ENCODE measurements at places on chromosomes 7 and 10.

DNA sequence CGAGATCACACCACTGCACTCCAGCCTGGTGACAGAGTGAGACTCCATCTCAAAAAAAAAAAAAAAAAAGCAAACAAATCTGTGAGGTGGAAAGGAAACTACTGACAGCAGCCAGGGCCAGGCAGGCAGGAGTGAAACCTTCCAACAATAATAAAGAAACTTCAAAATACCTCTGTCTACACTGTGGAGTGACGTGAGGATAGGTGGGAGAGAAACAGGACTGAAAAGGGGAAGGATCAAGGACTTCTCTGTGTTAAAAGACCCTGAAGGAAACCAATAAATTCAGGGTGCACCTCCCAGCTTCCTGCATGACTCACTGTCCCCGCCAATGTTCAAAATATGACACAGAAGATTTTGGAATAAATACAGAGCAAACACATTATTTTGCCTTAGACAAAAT is 82.9 kb downstream of the KIAA1549 start:
- DNase-seq, result no peak

DNA sequence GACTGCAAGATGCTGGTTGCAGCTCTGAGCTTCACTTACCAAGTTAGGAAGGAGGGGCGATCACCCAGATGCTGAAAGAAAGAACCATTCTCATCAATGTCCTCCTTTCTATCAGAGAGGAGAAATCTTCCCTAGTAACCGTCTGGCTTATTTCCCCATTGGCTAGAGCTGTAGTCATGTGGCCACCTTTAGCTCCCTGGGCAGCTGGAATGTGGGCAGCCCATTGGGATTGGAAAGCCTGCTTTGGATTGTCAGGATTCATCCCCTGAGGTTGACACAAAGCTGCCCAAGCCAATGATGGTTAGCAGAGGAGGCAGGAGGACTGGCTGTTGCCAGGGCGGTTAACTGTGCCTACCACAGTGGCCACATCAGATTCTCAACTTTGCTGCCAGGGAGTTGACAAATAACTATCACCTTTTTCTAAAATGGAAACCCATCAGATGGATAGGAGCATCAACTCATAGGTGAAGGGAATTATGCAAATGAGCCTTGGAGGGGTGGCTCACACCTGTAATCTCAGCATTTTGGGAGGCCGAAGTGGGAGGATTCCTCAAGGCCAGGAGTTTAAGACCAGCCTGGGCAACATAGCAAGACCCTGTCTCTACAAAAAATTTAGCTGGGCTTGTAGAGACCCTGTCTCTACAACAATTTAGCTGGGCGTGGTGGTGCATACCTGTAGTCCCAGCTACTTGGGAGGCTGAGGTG is 206.4 kb upstream of the GALNT17 start:
- no peak for DNase-seq

- DNase-seq, result no peak
Observed at GRCh38 chr7:20861468-20861867, 74.8 kb upstream of the SP8 start.

DNA sequence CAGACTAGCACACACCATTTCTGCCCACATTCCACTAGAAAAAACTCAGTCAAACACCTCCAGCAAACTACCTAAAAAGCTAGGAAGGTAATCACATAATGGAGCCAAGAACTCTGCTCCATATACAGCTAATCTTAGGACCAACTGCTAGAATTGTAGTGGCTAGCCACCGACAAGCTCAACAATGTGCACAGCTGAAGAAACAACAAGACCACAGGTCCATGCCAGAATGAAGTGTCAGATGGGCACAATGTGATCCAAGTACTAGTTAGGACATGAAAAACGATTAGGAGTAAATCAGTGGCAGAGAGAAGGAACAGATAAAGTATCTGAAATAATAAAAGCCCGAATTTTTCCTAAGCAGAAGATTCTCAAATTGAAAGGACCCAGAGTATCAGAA is 38.6 kb downstream of the TMEM106B start:
- DNase-seq, result no peak

DNA sequence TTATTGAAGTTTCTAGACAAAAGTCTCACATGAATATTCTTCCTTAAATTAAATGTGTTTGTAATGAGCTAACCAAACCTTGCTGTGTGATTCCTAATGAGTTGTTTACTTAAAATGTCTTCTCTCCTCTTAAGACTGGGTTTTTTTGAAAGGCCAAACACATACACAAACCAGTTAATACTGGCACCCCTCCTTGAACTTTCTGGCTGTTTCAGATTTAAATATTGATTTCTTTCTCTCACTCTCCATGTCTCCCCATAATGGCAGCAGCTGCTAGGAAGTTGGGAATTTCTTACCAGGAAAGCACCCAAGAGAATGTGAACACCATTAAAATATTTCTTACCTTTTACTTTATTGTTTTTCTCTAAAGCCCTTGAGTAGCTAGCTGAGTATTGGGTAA is 11.4 kb upstream of the PTN start:
- DNase-seq, result no peak

DNA sequence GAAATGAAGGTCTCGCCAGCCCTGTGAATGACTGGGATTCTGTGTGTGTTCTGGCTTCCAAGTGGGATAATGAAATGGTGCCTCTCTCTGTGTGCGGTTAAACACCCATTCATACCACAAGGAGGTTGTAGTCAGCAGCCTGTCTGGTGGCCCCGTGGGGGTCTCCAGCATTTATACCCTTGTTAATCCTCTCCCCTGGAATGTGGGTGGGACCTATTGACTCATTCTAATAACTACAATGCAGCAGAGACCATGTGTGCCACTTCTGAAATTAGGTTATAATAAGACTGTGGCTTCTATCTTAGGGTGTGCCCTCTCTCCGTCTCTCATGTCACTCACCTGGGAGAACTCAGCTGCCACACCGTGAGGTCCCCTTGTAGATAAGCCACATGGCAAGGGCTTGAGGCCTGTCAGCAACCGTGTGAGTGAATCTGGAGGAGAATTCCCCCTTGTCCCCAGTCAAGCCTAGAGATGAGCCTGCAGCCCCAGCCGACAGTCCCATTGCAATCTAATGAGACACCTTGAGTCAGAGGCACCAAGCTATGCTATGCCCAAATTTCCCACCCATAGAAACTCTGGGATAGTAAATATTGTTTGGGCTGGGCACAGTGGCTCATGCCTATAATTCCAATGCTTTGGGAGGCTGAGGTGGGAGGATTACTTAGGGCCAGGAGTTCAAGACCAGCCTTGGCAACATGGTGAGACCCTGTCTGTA is 106.8 kb downstream of the GALNT17 start:
- no peak for DNase-seq
